Left cardiac atrium (tissue), 4 donors: ENCODE measurements at places on chromosomes 2 and 18.

GRCh38 chr2:40123326-40123725 is 328.6 kb downstream of the SLC8A1 start:
- DNase-seq, result no peak

- DNase-seq, result no peak
Observed at GRCh38 chr2:113686537-113686936, 59.5 kb downstream of the RABL2A start.

DNA sequence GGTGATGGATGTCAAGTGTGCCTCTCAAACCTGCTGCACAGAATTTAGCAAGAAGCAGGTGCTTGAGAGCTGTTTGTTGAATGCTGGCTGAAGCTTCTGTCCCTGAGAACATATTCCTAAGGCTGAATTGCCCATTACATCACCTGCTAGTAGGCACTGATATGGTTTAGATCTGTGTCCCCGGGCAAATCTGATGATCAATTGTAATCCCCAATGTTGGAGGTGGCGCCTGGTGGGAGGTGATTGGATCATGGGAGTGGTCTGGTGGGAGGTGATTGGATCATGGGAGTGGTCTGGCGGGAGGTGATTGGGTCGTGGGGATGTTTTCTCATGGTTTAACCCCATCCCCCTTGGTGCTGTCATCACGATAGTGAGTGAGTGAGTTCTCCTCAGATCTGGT is 128.0 kb downstream of the HRH4 start:
- DNase-seq, result no peak

DNA sequence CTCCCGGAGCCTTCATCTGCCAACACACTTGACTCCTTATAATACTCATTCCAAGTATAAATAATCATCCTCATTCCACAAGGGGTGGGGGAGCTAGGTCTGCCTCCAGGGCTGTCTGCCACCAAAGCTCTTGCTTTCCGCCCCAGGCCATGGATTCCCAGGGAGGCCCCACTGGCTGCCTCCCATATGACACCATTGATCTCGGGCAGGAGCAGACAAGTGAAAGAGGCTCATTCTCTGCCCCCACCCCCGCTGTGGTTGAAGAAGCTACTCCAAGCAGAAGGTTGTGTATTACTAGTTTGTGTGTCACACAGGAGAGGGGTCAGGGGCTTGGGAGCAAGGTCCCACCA is 99.5 kb downstream of the MRO start:
- DNase-seq, result no peak

GRCh38 chr2:186590350-186590758 is 498 bp downstream of the ITGAV start:
- DNase-seq, result no peak

- no peak for DNase-seq
Observed at GRCh38 chr2:41879235-41879916, 168.4 kb upstream of the PKDCC start.

GRCh38 chr2:238108423-238109183 is 8.5 kb downstream of the ESPNL start:
- peak; percentile 18 for DNase-seq

GRCh38 chr18:31040686-31041270 is 1.8 kb downstream of the DSC3 start:
- DNase-seq, result no peak

GRCh38 chr18:77209587-77209986 is 40.1 kb upstream of the GALR1 start:
- DNase-seq, result no peak

- DNase-seq, result no peak
Observed at GRCh38 chr18:9008709-9009635, 93.5 kb upstream of the NDUFV2 start.

DNA sequence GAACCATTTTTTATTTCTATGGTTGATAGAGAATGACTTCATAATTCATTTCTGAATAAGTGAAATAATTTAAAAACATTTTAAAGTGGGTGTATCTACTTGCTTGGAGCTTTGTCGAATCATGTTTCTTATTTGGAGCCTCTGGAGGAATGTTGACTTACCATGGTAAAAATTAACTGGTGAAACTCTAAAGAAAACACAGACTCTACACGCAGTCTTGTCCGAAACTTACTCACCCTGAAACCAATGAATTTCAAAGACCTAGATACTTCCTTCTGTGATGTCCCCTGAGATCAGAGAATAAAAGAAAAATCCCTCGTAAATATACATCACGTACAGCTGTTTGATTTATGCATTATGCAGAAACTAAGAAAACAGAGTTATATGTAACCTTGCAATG is 665.2 kb upstream of the NRXN1 start:
- no peak for DNase-seq

DNA sequence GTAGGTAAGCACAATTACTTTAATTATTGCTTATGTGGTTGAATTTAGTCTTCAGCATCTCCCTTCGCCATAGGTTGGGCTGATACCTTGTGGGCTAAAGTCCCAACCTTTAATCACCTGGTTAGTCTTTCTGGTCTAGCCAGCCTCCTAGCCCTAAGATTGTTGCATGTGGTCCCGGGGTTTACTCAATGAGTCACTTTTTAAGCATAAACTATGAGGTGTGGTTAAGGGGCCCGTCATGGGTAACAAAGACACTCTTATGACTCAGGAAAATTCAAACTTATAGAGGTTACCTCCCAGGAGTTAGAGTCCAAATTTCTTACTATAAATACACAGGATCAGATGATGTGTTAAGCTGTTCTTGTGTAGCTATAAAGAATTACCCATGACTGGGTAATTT is 841.6 kb downstream of the TRIB2 start:
- no peak for DNase-seq

DNA sequence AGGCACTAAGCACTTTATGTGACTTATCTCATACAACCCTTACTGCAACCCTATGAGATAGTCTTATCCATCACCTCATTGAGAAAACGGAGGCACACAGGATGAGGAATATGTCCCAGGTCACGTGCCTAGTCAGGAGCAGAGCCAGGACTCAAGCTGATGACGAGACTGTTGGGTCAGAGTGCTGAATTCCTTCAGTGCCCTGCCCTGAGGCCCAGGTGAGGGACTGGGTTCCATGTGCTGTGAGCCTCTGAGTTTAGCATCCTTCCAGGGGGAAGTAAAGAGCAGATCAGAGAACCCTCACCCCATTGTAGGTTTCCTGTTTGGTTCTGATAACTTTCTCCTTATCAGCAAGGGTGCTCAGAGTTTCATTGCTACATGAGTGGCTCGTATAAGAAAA is 11.7 kb upstream of the EDAR start:
- DNase-seq, result no peak

DNA sequence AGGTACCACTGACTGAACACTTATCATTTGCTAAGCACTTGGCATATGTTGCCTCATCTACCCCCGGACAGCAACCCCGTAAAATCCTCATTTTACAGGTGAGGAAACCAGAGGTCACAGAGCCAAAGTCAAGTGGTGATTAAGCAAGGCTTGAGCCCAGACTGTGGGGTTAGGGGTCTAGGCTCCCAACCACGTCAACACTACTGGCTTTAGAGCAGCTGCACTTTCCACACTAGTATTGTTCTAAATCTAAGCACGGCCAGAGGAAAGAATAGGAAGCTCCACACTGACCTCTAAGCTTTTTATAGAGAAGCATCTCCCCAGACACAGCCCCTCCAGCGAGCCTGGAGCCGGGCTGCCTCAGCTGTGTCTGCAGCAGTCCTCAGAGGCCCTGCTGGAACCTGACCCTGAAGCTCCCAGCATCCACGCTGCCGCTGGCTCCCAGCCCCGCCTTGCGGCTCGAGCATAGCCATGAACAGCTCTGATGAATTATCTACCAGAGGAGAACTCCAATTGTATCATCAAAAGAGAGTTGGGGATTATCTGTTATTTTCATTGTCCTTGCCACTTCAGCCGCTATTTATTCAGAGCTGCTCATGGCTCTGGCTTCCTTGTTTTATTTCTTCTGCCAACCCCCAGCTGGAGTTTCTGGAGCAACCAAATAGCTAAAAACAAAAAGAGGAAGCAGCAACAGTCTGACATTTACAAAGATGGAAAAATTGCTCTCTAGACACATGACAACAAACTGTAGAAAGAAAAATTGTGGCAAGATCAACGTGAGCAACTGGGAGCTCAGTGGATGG is 62.2 kb upstream of the RTN4 start:
- peak; percentile 82 for DNase-seq

GRCh38 chr2:50582164-50582563 is 449.8 kb downstream of the NRXN1 start:
- no peak for DNase-seq

DNA sequence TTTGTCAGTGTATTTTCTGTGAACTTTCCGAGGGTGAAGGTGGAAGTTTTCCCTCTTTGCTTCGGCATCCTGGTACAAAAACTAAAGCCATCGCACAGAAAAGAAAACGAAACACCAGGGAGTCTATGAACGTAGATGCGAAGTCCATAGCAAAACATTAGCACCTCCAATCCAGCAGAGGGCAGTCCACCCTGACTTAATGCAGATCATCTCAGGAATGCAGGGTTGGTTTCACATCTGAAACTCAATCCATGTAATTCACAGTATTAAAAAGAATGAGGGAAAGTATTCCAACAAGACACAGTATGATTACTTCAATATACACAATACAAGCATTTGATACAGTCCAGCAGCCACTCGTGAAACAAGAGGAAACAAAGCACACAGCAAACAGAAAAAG is 70.8 kb downstream of the RTP5 start:
- DNase-seq, result no peak

DNA sequence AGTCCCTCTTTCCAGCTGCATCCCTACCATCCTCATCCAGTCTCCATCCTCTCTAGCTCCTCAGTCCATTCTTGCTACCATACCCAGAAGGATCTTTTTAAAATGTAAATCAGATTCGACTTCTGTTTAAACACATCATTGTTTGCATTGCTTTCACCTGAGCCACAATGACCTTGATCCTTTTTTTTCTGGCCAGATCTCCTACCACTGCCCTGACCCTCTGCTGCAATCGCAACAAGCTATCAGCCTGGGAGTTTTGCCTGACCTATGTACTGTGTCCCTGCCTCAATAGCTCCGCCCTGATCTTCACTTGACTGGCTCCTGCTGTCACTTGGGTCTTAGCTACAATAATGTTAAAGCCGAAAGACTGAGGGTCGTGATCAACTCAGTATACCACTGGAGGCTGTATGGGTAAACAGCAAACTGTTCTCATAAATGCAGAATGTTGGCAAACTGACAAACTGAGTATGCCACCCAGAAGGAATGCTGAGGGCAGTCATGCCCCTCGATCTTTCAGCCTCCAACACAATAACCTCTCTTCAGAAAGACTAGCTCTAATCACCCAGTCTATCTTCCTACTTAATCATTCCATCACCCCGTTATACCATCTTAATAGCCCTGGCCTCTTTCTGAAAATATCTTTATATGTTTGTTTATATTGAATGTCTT is 2.6 kb upstream of the RBM43 start:
- no peak for DNase-seq
